ENCODE measurements at places on chromosomes 6 and 20.
A peak's percentile ranks its signal among the peaks of the same experiment; 100 is the strongest.

DNA sequence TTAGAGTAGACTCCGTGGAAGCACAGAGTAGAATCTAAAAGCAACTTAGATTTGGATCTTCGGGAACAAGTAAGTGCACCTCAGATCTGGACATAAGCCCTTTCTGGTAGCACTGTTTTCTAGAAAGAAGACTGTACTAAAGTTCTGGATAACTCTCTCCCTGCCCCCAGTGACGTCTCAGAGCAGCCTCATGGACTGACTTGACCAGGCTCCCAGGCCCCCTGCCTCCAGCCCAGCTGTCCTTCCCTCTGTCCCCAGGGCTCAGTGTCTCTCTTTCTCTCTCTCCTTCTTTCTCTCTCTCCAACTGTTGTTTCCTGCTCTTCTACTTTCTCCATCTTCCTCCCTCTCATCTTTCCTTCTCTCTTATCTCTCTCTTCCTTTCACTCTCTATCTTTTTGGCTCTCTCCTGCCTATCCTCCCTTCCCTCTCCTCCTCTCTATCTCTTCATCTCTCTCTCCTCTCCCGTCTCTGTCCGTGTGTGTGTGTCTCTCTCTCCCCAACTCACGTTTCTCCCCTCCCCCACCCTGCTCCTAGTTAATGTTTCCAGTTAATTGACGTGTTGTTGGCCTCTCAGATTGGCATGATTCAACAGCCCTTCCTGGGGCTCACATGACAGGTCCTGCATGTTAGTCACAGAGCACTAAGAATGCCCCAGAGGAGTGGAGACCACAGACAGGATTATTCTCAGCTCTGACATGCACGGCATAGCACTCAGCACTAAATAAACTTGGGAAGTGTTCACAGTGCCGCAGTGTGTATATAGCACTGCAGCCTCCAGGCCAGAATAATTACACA is 180.4 kb upstream of the FOXQ1 start:
- DNase-seq, result no peak

DNA sequence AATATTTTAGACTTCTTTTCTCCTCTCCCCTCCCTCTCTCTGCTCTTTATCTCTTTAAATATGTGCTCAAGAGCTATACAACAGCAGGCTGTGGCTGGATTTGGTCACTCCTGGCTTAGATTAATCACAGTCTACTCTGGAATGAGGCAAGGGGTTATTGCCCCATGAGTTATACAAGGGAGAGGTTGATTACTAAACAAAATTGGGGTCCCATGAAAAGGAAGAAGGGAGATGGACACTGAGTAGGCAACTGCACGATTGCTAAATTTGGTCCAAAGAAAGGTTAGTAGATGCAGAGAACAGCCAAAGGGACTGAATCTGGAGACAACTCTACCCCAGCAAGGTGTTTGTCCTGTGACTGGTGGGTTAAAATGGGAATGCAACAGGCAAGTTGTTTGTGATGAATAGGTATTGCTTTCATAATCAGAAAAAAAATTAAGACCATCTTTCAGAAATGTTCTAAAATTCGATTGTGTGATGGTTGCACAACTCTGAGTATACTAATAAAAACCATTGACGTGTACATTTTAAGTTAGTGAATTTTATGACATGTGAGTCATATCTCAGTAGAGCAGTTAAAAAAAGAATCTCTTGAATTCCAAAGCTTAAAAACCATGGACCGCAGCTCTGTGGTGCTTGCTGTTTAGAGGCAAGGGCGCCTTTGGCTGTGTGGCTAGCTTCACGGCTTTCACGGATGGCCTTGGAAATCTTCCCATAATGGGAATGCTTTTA is 57.1 kb downstream of the KIZ start:
- DNase-seq, result no peak

DNA sequence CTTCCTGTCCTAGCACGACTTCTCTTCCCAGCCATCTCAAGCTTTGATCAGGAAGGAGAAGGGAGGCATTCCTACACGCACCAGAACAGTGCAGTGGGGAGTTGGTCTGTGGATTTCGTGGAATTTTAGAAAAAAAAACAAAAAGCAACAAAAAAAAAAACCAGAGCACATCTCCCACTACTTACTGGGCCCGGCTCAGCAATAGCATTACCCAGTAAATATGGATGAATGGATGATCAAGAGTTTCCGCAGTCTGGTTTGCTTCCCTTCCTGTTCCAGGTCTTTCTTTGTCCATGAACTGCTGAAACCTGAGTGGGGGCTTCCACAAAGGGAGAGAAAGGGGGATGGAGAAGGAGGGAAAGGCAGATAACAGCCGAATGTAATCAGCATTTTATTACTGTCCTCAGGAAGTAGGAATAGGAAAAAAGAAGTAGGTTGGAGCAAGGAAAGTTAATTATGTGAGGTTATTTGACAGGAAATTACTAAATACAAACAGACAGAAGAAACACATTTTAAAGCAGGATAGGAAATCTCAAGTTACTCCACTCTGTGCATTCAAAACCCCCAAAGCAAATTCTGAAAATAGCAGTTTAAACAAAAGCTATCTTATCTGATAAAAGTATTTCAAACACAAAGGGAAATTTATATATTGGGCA is 349.0 kb downstream of the PRL start:
- no peak for DNase-seq

DNA sequence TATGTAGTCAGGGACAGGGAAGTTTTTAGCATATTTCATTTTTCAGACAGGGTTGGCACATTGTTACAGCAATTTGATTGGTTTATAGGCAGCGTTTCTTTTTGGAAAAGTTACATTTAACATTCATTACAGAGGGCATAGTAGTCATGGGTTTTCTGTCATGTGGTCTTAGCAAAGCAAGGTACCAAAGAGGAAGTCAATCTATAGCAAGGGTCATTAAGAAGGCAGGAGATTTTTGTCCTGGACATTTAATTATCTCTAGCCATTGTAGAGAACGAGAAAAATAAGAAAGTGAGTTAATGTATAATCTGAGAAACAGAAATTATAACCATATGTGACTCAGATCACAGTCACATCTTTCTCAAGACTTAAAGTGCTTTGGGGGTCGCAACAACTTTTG is 47.4 kb downstream of the TPD52L1 start:
- no peak for DNase-seq

- DNase-seq, result peak; percentile 57
Measured at GRCh38 chr6:163170294-163170883, 244.1 kb upstream of the QKI start.

DNA sequence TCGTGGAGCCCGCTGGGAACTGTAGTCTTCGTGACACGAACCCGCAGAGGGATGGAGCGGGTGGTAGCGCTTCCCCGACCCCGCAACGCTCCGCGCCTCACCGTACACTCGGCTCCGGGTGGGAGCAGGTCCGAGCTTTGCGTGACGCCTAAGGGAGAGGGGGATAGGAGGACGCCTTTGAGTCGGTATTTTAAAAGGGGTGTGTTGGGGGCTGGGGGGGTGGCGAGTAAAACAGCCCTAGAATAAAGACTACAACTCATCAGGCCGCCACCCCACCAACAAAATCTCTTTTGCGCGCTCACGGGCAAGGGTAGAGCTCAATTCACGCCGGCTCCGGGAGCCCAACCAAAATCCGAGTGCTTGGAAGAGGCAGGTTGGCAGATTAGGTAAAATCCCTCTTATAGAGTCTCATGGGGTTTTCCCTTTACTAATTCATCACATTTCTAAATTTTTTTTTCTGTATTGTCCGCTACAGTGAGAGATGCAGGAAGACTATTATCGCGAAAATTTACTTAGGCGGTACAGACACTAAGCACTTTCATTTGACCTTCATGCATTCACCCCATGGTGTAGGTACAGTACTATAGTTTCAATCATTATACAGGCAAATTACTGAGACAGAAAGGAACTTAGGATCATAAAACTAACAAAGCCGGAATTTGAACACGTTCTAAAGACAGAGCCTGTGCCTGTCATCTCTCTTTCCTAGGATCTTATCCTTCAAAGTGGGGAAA is 706 bp upstream of the SNX14 start:
- DNase-seq, result no peak

- DNase-seq, result no peak
Measured at GRCh38 chr20:50528804-50529351, 18.7 kb downstream of the PTPN1 start.

DNA sequence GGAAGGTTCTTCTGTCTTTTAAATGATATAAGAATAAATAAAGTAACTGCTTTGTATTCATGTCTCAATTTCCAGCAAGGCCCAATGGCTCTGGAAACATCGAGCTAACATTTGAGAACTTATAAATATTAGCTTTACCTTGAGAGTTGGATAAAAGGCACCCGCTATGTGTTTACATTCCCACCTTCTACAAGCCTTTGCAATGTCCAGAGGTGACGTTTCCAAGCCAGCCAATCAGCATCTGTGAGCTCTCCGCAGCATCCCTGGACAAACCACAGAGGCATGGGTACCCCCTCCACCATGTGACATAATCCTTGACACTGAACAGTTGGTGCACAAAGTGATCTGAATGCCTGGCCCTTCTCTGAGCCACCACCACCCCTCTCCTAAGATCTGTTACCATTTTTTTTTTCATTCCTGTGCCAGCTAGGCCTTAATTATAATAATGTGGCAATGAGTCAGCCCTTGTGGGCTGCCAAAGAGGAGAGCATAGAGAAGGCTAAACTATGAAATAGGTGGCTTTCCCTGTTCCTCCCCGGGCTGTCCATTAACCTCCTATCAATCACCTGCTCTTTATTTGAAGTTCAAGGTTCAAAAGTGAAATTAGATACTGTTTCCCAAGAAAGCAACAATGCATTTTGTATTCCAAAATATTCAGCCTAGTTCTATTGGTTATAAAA is 4.1 kb downstream of the CBLN4 start:
- no peak for DNase-seq

DNA sequence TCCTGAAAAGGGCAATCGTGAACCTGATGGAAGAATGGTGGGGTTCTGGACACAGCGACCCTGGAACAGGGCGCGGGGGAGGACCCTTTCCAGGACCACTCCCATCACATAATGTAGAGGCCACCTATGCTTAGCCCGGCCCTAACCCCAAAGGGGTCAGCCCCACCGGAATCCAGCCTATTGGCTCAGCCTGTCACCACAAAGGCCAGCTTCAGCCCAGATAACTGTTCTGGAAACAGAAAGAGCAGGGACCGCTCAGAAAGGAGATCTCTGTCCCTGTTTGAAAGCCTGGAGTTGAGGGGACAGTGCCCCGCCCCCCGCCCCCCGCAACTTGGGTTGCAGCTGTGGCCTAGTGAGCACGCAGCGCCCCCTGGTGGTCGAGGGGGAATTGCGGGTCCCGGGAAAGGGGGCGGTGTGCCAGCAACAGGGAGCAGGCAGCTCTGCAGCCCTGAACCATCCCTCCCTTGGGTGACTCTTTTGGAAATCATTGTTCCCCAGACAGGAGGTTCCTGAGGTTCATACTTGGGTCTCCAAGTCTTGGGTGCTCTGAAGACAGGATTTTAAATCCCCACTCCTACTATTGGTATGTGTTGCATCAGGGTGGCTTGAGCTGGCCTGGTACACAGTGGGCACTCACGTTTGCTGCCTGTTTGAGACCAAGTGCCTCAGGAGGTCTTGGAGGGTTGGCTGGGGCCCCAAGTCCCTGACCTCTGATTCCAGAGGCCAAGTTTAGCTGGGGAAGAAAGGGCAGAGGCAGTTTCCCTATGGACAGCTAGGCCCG is 1.5 kb downstream of the SIGLEC1 start:
- DNase-seq, result peak; percentile 77

DNA sequence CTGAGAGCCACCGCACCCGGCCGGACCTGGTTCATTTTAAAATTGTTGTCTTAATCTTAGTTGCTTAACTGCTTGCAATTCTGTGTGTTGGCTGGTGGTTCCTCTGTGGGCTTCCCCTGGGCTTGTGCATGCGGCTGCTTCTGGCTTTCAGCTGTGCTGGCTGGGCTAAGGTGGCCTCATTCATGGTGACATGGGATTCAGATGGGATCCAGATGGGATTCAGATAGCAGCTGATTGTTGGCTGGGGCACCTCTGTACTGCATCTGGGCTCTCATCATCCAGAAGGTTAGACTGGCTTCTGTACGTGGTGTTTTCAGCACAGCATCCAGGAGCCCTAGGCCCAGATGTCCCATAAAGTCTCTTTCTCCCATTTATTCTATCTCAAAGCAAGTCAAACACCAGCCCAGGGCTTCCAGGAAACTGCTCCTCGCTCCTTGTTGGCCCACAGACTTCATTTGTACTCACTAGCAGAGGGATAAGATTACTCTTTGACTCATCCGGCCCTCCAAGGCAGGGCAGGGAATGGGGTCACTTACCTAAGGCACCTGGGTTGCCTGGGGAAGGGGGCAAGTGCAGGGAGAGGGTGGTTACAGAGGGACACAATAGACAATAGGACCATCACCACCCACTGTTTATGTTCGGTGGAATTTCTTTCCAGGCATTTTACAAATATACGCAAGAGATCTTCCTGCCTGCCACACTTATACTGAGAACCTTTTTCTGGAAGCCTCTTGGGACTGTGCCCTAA is 10.2 kb upstream of the PEDS1 start:
- DNase-seq, result no peak

- DNase-seq, result no peak
Measured at GRCh38 chr6:80210618-80211017, 104.1 kb downstream of the BCKDHB start.

DNA sequence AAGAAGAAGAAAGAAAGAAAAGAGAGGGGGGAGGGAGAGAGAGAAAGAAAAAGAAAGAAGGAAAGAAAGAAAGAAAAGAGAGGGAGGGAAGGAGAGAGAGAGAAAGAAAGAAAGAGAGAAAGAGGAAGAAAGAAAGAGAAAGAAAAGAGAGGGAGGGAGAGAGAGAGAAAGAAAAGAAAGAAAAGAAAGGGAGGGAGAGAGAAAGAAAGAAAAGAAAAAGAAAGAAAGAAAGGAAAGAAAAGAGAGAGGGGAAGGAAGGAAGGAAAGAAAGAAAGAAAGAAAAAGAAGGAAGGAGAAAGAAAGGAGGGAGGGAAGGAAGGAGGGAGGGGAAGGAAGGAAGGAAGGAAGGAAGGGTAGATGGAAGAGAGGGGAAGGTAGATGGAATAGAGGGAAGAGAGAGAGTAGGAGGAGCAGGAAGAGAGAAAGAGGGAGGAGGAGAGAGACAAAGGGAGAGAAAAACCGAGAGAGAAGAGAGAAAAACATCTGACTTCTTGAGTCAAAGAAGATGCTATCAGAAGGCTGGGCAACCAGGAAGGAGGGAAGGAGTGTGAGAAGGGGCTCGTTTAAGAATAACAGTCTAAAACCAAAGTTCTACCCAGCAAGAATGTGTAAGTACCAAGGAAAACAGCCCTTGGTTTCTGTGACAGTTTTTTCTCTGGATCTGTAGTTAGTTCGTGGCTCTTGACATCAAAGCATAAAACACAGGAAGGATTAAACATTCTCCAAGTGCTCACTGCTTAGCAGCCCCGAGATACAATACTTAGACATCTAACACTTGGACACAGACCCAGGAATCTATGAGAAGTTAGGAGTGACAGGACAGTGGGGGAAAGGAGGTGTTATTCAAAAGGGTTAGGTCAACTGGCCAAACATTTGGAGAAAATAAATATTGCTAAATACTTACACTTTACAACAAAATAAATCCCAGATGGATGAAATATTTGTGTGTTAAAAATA is 131.9 kb upstream of the STMND1 start:
- no peak for DNase-seq

DNA sequence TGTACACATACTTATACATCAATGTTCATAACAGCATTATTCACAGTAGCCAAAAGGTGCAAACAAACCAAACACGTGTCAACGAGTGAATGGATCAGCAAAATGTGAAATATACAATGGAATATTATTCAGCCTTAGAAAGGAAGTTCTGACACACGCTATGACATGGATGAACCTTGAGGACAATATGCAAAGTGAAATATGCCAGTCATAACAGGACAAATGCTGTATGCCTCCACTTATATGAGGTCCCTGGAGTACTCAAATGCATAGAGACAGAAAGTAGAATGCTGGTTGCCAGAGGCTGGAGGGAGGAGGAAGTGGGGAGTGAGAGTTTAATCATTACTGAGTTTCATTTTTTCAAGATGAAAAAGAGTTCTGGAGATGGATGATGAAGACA is 37.8 kb upstream of the IGF2R start:
- no peak for DNase-seq

All from hematopoietic multipotent progenitor cell treated with erythropoietin and hydrocortisone succinate and interleukin-3 and kit ligand, for 4 days (in vitro differentiated cells).